ENCODE measurements at places on chromosomes 1 and 21.

DNA sequence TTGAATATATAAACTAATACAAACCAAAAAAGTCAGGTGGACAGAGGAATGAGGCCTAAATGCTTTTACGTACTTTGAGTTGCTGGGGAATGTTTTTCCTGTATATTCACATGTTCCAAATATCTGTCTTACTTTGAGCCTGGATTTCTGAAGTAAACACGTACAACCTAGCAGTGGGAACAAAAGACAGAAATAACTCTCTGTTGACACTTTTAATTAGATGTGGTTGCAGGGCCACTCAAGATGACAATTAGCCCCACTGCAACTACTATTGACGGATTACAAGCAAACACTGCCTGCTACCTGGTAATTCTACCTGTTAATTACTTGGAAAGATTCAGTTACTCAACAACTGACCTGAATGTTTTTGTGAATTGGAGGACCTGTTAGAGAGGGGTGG is 196.9 kb downstream of the TTLL7 start:
- DNase-seq: no peak

- peak; percentile 21 for DNase-seq
These were observed at the start of gene AK5 for GRCh38 chr1:77281491-77282186. Gene AK5, plus strand, starts transcription at chr1:77282019. Its CDS starts 295 bp downstream, at chr1:77282314.

DNA sequence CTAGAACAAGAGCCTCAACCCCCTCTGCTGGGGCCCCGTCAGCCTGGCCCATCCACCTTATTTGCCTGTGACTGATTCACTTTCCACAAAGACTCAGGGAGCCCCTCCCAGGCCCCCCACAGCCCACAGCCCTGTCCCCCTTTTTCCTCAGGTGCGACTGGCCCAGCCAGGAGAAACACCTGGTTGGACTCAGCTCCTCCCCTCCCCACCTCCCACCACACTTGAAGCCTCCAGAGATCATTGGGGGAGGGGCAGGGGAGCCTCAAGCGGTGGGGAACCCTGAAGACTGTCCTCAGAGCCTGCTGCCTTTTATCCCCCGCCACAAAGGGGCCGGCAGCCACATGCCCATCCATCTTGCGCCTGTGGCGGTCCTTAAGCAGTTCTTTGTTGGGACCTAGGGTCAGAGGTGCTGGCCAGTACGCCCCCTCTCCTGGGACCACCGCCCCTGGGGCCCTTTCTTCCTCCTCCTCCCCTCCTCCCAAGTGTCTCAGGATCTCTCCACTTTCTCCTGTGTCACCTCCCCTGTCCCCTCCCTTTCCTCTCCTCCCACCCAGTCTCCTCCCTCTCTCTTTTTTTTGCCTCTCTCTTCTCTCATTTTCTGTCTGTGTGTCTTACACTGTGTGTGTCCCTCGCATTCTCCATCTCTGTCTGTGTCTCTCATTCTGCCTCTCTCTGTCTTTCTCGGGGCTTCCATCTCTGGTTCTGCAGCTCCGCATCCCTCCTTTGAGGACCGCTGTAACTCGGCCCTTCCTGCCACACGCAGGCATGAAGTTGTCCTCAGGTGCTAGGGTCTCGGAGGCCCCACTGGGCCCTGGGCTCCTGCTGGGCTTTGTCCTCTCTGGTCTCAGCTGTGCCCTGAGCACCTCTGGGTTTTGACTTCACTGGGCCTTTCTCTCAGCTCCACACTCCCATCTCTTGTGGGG is 12.2 kb downstream of the CRABP2 start:
- peak; percentile 55 for DNase-seq

DNA sequence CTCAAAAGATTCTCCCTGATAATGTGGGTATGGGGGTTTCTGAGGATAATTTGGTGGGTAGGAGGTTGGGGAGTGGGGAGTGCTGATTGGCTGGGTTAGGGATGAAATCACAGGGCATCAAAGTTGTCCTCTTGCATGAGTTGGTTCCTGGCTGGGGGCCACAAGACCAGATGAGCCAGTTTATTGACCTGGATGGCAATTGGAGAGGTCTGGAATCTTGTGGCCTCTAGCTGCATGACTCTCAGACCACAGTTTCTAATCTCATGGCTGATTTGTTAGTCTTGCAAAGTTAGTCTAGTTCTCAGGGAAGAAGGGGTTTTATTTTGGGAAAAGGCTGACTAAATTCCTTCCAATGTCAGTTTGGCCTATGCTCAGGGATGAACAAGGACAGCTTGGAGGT is 3.3 kb upstream of the GBP1 start:
- no peak for DNase-seq

- no peak for DNase-seq
These were observed 176.8 kb downstream of the FAF1 start for GRCh38 chr1:50783286-50783685.

GRCh38 chr1:98044071-98044697 is 123.3 kb upstream of the DPYD start:
- DNase-seq: no peak

GRCh38 chr1:220233927-220234326 is 38.3 kb downstream of the RAB3GAP2 start:
- no peak for DNase-seq

GRCh38 chr1:100390531-100390930 is 38.2 kb downstream of the CDC14A start:
- no peak for DNase-seq

DNA sequence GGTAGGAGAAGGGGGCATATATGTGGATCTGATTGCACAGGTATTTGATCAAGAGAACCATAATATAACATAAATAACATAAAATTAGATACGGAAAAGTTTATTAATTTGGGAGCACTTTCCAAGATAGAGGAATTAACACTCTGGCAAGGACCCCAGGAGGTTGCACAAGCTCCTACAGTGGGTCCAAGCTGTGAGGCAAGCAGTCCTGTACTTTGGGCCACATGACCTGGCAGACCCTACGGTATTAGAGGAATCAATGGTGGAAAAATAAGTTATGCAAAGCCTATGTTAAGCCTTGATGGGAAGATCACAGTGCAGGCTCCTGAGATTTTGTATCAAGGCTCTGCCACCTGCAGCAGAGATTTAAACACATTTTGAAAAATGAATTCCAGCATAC is 220.1 kb downstream of the COL24A1 start:
- DNase-seq: no peak

- peak; percentile 63 for DNase-seq
These were observed 941 bp upstream of the IFI16 start for GRCh38 chr1:159008744-159009188.

DNA sequence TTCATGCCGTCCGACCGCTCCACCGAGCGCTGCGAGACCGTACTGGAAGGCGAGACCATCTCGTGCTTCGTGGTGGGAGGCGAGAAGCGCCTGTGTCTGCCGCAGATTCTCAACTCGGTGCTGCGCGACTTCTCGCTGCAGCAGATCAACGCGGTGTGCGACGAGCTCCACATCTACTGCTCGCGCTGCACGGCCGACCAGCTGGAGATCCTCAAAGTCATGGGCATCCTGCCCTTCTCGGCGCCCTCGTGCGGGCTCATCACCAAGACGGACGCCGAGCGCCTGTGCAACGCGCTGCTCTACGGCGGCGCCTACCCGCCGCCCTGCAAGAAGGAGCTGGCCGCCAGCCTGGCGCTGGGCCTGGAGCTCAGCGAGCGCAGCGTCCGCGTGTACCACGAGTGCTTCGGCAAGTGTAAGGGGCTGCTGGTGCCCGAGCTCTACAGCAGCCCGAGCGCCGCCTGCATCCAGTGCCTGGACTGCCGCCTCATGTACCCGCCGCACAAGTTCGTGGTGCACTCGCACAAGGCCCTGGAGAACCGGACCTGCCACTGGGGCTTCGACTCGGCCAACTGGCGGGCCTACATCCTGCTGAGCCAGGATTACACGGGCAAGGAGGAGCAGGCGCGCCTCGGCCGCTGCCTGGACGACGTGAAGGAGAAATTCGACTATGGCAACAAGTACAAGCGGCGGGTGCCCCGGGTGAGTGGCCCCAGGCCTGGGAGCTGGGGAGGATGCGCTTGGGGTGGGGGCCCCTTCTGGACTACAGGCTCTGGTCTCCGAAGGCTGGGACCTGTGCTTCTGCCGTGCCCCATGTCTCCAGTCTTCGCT is 1.1 kb downstream of the SKI start:
- DNase-seq: peak; percentile 59

- DNase-seq: peak; percentile 7
These were observed 136.6 kb upstream of the HMGB4 start for GRCh38 chr1:33727310-33727709.

GRCh38 chr1:86365896-86366295 is 30.2 kb downstream of the ODF2L start:
- DNase-seq: no peak

GRCh38 chr1:63124666-63125191 is 197.6 kb upstream of the FOXD3 start:
- DNase-seq: no peak

GRCh38 chr1:6771441-6771769 is 13.8 kb upstream of the CAMTA1 start:
- no peak for DNase-seq

- DNase-seq: no peak
These were observed 32.4 kb downstream of the PRPF38A start for GRCh38 chr1:52436817-52437216.

DNA sequence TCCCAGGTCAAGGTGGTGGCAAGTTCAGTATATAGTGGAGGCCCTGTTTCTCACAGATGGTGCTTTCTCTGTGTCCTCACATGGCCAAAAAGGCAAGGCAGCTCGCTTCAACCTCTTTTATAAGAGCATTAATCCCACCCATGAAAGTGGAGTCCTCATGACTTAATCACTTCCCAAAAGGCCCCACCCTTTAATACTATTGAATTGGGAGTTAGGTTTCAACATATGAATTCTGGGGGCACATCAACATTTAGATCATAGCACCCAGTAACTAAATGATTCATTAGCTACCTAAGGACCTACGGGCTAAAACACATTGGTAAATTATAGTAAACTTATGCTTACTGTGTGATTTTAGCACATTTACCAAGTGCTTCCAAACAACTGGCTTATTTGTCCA is 317.9 kb downstream of the LTN1 start:
- no peak for DNase-seq

DNA sequence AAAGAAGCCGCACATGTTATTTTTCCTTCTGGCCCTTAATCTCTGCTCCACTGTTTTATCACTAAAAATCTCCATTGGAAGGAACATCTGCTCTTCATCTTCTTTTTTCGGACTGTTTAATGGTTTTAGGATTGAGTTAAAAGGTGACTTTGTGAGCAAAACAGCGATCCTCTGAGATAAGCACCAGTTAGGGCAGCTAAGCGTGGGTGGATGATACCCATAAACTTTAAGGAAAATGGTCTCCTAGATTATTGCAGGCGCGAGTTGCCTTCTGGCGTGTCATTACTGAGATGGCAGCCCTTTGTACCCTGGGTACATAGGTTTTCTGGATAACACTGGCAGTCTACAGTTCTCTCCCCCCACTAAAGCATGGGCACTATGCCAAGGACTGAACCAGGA is 44.0 kb upstream of the HMGB4 start:
- DNase-seq: no peak

- DNase-seq: no peak
These were observed 18.5 kb downstream of the PIK3R3 start for GRCh38 chr1:46113948-46114347.

GRCh38 chr1:81209461-81209860 is 591.3 kb upstream of the ADGRL2 start:
- DNase-seq: no peak

DNA sequence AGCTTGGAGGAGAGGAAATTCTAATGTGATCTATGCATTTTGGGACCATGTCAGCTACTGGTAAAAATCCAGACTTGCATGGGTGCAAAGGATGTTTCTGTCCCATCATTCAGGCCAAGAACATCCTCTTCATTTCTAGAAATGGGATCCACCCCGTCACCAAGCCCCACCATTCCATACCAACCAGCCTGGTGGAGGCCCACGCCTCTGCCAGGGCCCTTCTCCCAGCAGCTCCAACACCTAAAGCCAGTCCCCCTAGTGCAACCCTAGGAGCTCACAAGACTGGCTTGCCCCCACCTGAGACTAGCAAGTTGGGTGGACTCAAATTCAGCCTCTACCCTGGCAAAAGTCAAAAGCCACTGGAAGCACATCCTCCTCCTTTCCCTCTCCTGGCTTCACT is 1.9 kb downstream of the ARHGEF11 start:
- DNase-seq: no peak

DNA sequence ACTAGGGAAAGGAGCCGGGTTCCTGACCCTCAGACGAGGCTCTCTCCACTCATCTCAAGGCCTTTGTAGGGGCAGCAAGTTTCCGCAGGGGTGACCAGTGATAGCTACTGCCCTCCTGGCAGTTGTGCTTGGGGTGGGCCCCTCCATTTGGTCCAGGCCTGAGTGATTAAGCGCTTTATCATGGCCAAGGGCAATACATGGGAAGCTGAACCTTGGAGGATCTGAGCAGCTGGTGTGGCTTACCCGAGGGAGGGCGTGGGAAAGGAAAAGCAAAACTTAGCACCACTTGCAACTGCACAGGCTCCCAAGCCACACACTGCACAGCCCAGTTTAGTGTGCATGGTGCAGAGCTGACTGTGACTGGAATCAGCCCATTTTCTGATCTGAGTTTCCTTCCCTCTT is 47.8 kb downstream of the GADD45A start:
- no peak for DNase-seq

DNA sequence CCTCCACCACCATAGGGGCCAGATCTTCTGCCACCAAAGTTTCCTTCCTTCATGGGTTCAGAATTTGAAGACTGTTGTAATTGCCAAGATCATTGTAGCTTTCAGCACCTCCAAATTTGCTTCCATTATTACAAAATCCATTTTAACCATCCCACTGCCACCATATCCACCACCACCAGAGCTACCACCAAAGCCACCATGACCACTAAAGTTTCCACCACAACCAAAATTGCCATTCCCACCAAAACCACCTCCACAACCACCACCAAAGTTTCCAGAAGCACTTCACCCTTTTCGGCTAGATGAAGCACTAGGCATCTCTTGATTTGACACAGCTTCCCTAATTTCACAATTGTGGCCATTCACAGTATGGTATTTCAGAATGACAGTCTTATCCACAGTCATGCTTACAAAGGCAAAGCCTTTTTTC is 45.2 kb downstream of the SLC30A7 start:
- DNase-seq: no peak

DNA sequence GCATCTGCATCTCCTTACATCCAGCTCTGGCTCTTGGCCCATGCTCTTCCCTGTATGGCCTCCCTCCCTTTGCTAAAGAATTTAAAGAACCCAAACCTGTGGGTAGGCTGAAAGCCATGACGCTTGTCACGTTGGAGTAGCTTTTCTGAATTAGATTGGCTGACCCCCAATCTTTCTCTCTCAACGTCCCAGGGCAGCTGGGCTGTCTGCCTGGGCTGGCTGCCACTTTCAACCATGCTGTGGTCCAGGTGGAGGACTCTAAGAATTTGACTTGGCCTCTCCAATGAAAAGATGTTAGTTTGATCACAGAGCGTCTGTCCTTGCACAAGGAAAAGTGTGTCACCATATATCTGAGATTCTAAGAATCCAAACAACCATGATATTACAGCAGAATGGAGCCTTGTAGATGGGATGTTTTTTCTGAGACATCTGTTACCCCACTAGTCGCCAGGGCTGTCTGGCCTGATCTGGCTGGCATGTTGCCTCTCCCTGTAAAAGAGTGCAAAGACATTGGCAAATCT is 6.5 kb upstream of the IGSF3 start:
- DNase-seq: no peak

All from KBM-7 (cell line).